Non-pigmented ciliary epithelial cell (primary cell): ENCODE measurements at places on chromosomes 12 and 14.
A peak's percentile ranks its signal among the peaks of the same experiment; 100 is the strongest.

GRCh38 chr12:3028108-3028507 lies 49.1 kb upstream of the TSPAN9 start:
- DNase-seq: no peak

- DNase-seq: no peak
These were observed 30.0 kb downstream of the NUMB start for GRCh38 chr14:73428353-73428824.

- no peak for DNase-seq
These were observed 123.8 kb downstream of the ZFP36L1 start for GRCh38 chr14:68669111-68669511.

GRCh38 chr14:51789596-51789995 lies 70.8 kb upstream of the GNG2 start:
- DNase-seq: no peak

DNA sequence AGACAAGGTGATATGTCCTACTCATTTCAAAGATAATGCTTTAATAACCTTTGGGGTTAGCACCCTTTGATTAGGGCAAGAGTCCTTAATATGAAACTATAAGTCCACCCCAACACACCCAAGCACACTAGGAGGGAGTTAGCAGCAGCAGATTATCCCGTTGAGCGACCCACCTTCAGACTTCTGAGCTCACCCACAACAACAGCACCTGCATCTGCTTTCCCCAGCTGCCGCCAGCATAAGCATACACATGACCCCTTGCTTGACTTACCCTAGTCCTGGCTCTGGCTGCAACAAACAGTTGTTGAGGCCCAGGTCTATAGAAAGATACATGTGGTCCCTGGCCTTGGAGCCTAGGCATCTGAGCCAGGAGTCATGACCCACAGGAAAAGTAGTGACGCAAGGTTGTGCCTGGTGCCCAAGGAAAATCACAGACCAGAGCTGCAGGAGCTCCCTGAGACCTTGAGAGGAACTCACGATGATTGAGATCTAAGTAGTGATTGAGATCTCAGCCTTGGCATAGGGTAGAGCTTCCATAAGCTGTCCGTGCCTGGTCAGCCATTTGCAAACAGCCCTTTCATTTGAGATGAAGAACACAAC lies 19.0 kb downstream of the ZDHHC22 start:
- DNase-seq: no peak

DNA sequence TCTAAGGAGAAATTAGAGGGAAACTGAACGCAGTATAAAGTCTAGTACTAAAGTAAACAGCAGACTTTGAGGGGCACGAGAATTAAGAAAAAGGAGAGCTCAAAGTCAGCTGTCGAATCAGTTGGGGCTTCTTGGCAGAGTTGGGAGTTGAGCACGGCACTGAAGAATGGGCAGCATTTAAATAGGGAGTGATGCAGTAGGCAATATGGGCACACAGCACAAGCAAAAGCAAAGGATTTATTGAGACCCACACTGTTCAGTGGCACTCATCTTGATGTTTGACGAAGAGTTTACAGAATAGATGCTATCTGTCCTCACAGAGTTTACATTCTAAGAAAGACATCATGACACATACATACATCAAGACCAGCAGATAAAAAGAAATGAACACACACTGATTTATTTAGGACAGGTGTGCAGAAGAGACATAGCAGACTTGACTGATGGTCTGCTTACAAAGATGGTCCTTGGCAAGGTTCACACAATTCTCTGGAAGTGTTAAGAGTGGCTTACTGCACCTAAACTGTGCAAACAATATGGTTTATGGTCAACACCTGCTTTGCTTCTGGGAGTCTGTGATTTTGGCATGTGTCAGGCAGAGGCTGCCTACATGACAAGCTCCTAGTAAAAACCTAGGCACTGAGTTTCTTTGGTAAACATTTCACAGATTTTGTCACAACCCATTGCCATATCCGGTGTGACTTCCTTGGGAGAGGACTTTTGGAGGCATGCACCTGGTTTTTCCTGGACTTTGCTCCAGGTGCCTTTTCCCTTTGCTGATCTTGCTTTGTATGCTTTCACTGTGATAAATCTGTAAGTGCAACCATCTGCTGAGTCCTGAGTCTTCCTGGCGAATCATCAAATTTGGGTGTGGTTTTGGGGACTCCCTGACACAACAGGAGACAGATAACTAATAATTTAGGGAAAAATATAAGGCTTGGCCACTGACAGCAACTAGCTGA lies 26.3 kb downstream of the ALKBH1 start:
- DNase-seq: no peak

DNA sequence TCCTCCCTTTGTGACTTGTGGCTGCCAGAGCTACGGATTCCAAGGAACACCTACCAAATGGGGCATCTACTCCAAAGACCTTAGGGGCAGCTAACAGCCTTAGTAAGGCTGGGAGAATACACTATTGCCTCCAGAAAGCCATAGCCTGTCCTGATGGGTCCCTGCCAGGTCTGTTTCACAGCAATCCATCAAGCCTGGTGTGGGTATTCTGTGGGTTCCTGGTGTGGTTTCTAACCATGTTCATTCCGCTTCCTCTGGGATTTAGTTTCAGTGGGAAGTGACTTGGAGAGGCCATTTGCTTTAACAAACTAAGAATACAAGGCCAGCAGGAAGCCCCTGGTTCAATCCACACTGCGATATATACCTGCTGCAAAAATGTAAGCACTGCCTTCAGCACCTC lies 220.5 kb downstream of the FOXN3 start:
- DNase-seq: no peak

DNA sequence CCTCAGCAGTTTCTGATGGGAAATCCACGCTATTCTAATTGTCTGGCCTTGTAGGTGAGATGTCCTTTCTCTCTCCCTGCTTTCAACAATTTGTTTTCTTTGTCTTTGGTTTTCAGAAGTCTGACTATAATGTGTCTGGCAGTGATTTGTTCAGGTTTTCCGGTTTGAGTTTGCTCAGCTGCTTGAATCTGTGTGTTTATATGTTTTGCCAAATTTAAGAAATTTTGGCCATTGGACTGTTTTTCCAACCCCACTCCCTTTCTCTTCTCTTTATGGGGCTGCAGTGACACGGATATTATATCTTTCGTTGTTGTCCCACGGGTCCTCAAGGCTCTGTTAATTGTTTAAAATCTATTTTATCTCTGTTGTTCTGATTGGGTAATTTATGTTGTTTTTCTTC lies 105.0 kb downstream of the ADGRD1 start:
- DNase-seq: no peak

- peak; percentile 79 for DNase-seq
These were observed 136.3 kb upstream of the PRICKLE1 start for GRCh38 chr12:42725809-42726208.

GRCh38 chr12:119195256-119195655 lies 16.5 kb downstream of the HSPB8 start:
- DNase-seq: no peak

GRCh38 chr12:93793983-93794382 lies 116.8 kb downstream of the CRADD start:
- no peak for DNase-seq

DNA sequence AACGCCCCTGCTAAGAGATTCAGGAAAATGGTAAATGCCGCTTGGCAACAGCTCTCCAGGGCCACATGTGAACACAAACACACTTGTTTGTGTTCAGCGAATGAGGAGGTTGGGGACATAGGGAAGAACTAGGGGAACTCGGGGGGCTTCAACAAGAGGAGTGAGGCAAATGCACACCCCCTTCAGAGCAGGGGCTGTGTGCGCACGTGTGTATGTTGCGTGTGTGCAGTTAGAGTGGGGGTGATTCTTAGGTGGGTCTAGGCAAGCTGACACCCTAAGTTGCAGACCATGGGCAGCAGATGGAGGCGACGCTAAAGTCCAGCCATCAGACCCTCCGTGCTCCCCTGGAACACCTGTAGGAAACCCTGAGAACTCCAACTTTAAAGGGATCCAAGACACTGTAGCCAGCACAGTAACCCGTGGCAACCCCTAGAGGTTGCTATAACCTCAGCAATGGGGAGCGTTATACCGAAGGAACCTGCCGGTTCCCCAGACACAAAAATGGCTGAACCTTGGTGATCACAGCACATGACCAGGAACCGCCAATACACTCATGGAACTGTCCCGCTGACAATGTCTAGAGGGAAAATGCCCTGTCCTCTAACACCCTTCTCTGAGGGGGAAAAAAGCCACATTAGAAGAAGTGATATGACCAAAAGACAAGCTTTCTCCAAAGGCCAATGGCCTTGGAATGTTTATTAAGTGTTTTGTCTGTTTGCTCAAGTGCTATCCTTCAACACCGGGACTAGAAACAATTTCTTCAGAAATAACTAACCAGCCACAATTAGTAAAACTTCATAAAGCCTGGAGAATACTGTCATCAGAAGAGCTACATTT lies 86.5 kb upstream of the CEP83 start:
- DNase-seq: peak; percentile 48

- DNase-seq: no peak
These were observed 123.0 kb downstream of the FSCB start for GRCh38 chr14:44384093-44384492.
